Mesenteric fat pad (tissue), 1 donor: ENCODE measurements at places on chromosomes 11 and 22. TPM values are rescaled to one million over a fixed set of nuclear protein-coding genes. Genes with fewer than 3 reads are reported as not detected.

DNA sequence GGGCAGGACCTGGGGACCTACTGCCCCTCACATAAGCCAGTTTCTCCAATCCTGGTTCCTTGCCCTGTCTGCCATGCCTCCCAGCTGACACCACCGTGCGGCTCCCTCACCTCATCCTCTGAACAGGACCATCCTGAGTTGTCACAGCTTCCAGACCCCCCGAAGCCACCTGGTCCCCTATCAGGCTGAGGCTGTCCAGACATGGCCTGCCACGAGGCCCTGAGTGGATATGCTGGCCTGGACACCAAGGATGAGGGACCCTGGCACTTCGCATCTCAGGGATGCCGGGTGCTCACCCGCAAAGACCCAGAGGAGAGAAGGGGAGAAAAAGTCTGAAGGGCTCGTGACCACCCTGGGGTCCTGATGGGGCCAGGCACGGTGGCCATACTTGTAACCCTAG is 15.8 kb upstream of the CCDC188 start:
- DNase-seq: no peak

DNA sequence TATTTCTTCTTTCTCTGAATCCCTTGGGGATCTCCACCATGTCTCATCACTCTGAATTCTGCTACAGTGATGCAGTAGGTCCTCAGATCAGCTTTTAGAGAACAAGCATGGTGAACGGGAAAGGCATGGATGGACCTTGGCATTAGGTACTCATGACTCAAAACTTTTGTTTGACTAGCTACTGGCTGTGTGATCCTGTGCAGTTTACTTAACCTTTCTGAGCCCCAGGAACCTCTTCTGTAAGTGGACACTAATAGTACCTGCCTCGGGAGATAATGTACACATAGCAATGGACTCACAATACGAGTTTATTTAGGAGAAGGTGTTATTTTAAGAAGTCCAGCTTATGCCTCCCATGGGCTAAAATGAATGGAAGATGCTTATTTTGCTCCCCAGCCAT is 184.7 kb upstream of the TBCEL start:
- no peak for DNase-seq

- no peak for DNase-seq
Observed at GRCh38 chr22:39589875-39590274, 19.3 kb downstream of the CACNA1I start.

DNA sequence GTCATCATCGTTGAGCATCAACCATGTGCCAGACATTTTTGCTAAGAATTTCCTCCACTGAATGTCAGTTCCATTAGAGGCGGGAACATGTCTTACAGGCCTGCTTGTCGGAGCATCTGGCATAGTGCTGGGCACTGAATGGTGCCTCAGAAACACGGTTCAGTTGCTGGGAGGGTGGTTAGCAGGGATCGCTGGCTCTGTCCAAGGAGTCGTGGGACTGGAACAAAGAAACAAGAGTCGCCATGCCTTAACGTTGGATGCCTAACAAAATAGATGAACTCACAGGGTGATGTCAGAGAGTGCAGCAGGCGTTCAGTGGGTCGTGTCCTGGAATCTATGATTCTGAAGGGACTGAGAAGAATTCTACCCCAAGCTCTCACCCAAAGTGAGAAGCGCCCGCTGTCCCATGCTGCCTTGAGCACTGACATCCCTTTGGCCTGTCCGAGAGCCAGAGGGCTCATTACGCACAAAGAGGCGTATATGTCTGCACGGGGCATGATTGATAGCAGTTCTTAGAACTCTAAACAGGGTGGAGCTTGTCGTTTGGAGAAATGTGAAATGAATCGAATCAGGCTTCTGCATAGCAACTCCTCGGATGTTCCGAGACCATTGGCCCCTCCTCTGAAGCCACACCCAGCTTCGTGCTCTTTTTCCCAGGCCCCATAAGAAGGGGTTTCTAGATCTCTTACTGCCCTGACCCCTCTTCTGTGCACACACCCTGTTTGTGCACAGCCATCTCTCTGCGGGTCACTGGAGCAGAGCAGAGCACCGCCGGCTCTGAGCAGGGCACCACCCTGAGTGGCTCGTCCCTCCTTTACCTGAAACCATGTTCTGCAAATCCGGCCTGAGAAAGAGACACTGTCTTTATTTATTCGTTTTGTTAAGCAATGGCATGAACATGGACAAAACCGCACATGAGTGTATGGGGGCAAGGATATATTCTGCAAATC is 113.1 kb upstream of the B3GAT1 start:
- peak; percentile 71 for DNase-seq

GRCh38 chr11:8060801-8061554 is 20.0 kb upstream of the TUB start:
- peak; percentile 83 for DNase-seq

DNA sequence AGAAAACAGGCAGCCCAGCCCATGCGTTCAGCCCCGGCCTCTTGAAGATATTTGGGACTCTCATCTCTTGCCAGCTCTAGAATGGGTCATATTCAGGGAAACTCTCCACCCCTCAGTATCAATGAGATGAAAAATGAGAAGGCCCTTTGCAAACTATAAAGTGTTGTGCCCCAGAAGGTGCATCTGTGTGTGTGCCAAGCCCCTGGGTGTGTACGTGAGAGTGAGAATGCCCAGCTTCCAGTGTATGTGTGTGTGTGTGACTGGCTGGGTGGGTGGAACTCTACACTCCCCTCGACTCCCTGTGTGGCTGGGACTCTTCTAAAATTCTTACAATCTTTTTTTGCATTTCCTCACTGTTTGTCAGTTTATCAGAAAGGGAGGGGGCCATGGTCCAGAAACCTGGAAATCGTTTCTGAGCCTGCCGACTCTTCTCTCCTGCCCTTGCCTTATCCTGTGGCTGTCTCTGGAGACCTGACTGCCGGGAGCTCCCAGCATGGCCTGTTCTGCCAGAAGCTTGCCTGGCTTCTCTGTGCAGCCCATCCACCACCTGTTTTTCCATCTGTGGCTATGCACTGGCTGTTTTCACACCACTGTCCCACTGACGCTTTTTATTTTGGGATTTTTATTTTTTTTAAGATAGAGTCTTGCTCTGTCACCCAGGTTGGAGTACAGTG is 1.2 kb downstream of the P2RY6 start:
- peak; percentile 65 for DNase-seq

GRCh38 chr11:26905368-26905767 is 88.5 kb upstream of the FIBIN start:
- no peak for DNase-seq

DNA sequence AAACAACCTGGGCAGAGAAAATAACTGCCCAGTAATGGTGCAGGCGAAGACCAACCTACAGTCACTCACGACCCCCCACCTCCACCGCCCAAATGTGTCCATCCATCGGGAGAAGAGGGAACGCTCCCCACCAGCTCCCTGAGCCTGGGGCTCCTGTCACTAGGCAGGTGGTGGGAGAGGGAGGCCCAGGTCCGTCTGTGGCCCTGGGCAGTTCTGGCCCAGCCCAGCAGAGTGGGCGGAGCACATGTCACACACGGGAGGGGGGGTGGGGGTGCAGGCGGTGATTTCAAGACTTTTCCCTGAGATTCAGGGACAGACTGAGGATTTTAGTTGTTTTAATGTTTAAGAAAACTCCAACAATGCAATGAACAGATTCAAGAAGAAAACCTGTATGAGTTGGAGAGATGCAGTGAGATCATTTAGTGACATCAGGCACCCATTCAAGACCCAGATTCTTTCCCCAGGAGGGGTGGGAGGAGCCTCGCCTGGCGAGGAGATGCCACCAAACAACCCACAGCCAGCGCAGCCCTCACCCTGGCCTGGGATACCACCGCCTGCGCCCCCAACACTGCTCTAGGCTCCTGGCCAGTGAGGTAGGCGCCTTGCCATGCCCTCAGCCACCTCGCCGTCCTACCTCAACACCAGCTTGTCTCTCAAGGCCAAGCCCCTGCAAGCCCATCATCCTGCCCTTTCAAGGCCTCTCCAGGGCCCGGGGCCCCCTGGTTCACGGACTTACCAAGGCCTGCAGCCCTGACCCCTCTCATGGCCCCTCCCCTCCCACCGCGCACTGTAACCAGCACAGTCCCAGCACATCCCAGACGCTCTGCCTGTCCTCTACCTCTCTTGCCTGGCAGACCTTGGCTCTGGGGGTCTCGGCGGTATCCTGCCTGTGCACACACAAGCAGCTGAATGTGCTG is 36.8 kb downstream of the TBX1 start:
- DNase-seq: no peak

- DNase-seq: no peak
Observed at GRCh38 chr22:29330291-29330690, 14.8 kb upstream of the RASL10A start.

DNA sequence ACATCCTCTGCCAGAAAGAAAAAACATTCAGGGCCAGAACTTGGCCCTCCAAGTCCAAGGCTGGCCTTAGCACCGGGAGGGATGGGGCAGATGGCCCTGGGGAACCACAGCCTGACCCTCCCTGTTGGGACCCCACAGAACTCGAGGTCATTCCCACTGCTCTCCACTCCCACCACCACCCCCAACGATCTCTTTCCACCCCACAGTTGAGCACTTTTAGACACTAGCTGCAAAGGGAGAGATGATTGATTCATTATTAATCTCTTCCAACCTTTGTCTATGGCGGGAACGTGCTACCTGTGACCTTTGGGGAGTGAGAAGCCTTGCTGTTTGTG is 869.7 kb downstream of the BRD1 start:
- peak; percentile 22 for DNase-seq

- DNase-seq: no peak
Observed at GRCh38 chr11:113504586-113504985, 29.4 kb upstream of the DRD2 start.

DNA sequence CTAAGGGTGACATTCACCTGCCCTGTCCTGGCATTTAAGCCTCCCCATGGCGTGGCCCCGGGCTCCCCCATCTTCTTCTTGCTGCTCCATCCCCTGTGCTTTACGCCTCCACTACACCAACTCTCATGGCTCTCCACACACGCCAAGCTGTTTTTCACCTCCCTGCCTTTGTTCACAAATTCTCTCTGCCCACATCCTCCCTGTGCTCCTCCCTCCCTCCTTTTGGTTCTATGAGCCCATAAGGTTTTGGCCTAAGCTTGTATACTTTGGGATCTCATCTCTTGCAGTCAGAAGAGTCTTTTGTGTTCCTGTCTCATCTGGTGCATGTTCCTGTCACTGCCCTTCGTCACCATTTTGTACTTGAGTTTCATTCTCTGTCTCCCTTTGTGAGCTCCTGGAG is 4.6 kb upstream of the DNAL4 start:
- DNase-seq: no peak

DNA sequence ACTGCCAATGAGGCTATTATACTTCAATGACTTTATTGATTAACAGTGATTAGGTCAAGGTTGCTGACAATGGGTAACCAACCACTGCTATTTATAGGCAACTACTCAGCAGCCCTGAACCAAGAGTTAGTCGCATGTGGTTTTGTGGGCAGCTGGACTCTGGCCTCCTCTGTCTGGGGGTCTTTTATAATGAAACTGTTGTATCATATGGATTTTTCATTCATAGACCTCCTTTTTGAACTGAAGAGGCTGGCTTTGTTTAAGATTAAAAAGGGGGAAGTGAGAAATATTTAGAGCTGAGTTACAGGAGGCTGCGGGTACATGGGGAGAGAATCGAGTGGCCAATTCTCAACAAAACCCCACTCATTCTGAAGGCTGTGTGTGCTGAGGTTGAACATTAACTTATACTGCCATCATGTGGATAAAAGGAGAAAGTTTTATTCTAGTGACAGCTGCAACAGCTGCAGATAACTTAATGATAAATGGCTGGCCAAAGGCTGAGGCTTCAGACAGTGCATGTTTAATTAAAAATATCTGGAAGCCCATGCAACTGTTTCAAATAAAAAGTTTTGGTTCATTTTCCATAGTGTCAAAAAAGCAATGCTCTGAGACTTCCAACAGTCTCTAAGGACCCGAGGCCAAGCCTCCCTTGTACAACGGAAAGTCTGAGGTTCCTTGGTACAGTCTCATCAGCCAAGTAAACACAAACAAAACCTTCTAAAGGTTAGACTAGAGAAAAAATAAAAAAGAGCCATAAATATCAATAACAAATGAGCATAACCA is 682.6 kb downstream of the KCNA4 start:
- no peak for DNase-seq

- no peak for DNase-seq
Observed at GRCh38 chr11:46181843-46182424, 60.7 kb upstream of the PHF21A start.

- no peak for DNase-seq
Observed at GRCh38 chr11:112523031-112523430, 262.4 kb upstream of the PLET1 start.

DNA sequence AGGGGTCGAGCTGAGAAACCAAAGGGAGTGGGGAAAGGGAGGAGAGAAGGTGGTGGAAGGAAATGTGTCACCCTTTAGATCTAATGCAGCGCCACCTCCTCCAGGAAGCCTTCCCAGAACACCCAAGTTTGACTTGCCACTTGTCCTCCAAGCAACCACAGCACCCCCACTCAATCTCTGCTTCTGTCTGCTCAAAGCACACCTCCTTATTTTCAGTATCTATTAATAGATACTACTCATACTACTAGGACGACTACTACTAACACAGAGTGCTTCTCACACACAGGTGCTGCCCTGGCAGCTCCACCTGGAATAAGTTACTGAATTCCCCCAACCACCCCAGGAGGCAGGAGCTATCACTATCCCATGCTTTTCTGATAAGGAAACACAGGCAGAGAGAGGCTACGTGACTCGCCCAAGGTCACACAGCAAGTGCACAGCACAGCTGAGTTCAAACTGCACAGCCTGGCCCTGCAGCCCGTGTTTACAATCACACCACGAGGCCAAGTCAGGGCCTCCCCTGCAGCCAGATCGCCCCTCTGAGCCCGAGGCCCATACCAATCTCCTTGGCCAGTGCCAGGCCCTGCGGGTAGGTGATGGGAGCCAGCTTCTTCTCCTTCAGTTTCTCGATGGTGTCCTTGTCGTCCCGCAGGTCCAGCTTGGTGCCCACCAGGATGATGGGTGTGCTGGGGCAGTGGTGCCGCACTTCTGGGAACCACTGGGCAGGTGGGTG is 13.2 kb downstream of the RAC2 start:
- no peak for DNase-seq

GRCh38 chr11:126990716-126991480 is 9.7 kb downstream of the KIRREL3 start:
- DNase-seq: no peak

BLID gene
- total RNA-seq: 0.67 TPM

YPEL4 gene
- 0.71 TPM for total RNA-seq

ARHGAP42 gene
- 20.7 TPM for total RNA-seq

MAP6 gene
- total RNA-seq: 4.8 TPM

MLC1 gene
- 0.26 TPM for total RNA-seq

LMO1 gene
- total RNA-seq: not detected

TCN1 gene
- total RNA-seq: not detected

GLYATL2 gene
- total RNA-seq: not detected

PIH1D2 gene
- 1.5 TPM for total RNA-seq
